DND-41 (cell line): ENCODE measurements at places on chromosomes 4 and X.

DNA sequence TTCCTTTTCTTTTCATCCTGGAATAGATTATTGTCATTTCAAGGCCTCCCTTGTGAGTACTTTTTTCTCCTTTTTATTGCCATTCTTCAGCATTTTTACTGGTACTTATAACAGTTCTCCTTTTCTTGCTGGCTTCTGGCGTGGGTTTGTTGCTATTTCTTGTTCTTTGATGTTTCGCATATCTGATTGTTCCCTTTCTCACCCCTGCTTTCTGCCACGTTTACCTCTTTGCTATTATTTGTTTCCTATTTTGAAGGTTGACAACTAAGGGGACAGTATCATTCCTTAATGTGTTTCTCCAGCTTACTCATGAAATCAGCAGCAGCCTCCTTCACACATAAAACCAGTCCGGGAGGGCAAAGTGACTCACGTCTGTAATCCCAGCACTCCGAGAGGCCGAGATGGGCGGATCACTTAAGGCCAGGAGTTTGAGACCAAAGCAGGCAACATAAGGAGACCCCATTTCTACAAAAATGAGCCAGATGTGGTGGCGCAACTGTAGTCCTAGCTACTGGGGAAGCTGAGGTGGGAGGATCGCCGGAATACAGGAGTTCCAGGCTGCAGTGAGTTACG is 72.6 kb downstream of the DMD start:
- no peak for DNase-seq

DNA sequence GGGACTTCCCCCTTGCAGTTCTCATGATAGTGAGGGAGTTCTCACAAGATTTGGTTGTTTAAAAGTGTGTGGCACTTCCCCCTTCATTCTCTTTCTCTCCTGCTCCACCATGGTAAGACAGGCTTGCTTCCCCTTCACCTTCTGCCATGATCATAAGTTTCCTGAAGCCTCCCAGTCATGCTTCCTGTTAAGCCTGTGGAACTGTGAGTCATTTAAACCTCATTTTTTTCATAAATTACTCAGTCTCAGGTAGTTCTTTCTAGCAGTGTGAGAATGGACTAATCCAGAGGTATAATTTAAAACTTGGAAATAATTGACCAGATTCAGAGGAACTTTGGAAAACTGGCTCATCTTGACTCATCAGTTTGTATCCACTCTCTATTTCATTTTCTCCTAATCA is 129.0 kb downstream of the TMEM47 start:
- no peak for DNase-seq

- no peak for DNase-seq
Observed at GRCh38 chr4:55255179-55255578, 90.9 kb upstream of the SRD5A3 start.

GRCh38 chr4:184472614-184473498 is 1.5 kb downstream of the IRF2 start:
- DNase-seq = peak; percentile 52

DNA sequence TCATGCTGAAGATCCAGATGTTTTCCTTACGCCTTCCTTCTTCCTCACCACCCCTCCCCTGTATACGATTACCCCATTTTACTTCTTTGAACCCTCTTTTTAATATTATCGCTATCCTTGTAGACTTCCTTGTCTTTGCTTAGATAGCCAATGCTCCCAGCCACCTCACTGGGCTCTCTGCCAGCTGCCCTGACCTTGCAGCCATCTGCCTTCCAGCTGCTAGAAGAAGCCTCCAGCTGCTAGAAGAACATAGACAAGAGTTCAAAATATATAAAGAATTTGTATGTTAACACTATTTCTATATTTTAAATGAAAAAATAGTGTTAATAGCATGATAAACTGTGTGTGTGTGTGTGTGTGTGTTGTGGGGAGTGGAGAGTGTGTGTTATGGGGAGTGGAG is 374.7 kb downstream of the ANKRD50 start:
- no peak for DNase-seq

- DNase-seq = no peak
Observed at GRCh38 chr4:6986072-6986780, 56.9 kb upstream of the TADA2B start.

GRCh38 chr4:2068198-2068470 is 9.0 kb downstream of the NAT8L start:
- no peak for DNase-seq
